ENCODE measurements at places on chromosomes 1 and 21.

DNA sequence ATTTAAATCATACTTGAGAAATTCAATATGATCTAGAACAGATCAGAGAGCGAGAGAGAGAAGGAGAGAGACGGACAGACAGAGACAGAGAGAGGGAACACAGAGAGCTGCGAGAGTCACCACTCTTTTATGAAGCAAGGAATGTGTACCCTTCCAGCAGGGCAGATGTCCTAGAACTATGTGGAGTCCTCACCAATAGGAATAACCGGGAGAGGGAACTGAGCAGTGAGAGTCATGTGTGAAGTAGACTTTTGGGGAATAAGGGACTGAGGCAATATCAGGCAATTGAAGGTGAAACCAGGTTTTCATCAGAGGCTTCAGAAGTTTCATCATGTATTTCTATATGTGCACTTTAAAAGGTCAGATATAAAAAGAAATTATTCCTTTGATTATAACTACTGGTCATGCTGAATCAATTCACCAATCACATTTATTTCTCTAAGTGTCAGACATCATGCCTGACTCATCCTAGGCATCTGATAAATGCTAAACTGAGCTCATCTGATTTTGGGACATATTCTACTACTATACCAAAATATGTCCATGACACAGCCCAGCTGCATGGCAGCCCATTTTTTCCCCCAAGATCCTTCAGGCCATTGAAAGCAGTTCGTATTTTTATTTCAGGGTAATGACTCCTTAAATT is 22.4 kb downstream of the VTCN1 start:
- no peak for DNase-seq

- no peak for DNase-seq
Measured at GRCh38 chr1:167708940-167709389, 12.8 kb upstream of the MPZL1 start.

DNA sequence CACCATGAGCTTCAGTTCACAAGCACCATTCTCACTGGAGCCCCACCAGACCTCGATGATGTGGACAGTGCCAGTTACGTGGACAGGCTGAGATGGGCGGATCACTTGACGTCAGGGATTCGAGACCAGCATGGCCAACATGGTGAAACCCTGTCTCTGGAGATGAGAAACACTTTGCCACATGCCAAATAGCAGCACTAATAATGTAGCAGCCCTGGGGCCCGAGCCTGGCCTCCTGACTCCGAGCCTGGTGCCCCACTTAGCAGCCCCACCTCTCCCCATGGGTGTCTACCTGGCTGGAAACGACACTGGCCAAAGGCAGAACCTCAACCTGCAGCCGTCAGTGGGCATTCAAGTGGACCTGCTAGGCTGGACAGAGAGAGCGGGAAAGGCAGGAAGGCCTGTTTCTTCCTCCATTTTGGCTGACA is 129.1 kb downstream of the TOMM20 start:
- peak; percentile 24 for DNase-seq

DNA sequence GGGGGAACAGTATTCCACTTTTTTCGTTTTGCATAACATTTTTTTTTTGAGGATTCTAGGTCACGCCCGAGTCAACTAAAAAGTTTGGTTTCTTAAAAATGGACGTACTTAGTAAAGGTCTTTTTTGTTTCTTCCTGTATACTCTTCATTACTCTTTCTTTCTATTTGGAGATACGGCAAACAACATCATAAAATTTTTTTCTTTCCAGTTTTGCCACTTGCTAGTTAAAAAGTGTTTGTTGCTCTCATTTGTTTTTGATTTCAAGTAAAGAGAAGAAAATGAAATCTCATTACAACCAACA is 788 bp upstream of the MPC2 start:
- no peak for DNase-seq

DNA sequence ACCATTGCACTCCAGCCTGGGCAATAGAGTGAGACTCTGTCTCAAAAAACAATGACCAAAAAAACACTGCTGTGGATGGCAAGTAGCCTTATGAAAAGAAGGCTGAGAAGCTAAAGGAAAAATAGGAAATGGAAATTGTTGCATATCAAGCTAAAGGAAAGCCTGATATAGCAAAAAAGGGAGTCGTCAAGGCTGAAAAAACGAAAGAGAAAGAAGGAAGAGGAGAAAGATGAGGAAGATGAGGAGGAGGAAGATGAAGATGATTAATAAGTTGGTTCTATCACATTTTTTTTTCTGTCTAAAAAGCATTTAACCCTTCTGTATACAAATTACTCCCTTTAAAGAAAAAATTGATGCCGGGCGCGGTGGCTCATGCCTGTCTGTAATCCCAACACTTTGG is 10.2 kb upstream of the PRDX1 start:
- no peak for DNase-seq

- no peak for DNase-seq
Measured at GRCh38 chr1:41598325-41598724, 113.8 kb upstream of the EDN2 start.

- peak; percentile 94 for DNase-seq
Measured at GRCh38 chr1:160400223-160400645, at the start of gene VANGL2. Gene VANGL2, plus strand, starts transcription at chr1:160400564. Its CDS starts 15,274 bp downstream, at chr1:160415838.

- DNase-seq, result peak; percentile 76
Measured at GRCh38 chr1:6603915-6604558, 1.4 kb upstream of the KLHL21 start.

DNA sequence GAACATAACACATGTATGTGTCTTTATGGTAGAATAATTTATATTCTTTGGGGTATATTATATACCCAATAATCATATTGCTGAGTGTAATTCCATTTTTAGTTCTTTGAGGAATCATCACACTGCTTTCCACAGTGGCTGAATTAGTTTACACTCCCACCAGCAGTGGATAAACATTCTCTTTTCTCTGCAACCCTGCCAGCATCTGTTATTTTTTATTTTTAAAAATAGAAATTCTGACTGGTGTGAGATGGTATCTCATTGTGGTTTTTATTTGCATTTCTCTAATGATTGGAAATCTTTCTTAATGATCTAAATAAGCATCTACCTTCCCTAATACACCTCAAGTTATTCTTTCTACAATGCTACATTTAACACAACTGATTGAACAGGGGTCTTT is 346.2 kb upstream of the LYPLAL1 start:
- no peak for DNase-seq

DNA sequence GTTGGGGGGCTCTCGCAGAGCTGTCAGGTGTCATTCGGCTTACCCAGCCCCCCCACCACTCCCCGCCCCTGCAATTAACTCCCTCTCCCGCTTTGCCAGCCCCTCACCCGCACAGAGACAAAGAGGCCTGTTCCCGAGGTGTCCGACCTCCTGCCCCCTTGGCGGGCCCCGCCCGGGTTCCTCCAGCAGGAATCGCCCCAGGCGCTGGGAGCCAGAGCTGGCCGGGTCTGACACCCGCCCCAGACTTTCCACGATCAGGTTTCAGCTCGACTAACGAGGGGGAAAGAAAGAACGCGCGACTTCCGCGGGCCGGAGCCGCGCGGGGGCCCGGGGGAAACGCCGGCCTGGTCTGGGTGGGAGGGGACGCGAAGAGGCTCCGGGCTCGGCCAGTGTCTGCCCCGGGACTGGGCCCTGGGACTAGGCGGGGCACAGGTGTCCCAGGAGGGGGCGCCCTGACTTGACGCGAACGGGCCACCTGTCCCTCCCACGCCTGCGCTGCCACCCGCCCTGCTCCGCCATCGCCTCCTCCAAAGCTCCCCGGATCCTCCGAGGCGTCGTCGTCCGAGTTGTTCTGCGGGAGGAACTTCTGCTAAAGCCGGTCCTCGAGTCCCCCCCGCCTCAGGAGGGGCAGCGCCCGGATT is 36.4 kb upstream of the HHAT start:
- DNase-seq, result peak; percentile 89

- peak; percentile 60 for DNase-seq
Measured at GRCh38 chr1:209335178-209335577, 248.3 kb upstream of the CAMK1G start.

DNA sequence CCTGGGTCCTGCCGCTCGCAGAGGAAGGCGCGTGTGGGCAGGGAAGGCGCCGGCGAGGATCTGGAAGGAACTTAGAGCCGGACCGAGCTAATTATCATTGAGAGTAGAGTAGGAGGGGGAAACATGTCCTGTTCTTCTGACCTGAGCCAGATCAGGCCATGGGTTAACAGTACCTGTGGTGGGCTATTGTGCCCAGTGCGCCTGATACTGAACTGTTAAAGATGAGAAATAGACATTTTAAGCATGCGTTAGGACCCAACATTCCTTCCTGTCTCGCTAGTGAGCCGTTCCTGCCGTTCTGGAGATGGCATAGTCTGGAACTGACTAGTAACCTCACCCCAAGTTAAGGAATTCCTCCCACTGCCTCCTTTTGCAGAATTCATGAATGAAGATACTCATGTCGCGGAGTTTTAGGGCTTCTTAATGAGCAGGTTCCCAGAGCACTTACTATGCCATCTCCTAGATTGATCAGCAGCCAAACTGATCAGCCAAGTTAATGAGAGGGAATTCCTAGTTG is 870 bp downstream of the STRIP1 start:
- DNase-seq, result no peak

GRCh38 chr1:208988811-208989222 is 594.7 kb upstream of the CAMK1G start:
- DNase-seq, result no peak

DNA sequence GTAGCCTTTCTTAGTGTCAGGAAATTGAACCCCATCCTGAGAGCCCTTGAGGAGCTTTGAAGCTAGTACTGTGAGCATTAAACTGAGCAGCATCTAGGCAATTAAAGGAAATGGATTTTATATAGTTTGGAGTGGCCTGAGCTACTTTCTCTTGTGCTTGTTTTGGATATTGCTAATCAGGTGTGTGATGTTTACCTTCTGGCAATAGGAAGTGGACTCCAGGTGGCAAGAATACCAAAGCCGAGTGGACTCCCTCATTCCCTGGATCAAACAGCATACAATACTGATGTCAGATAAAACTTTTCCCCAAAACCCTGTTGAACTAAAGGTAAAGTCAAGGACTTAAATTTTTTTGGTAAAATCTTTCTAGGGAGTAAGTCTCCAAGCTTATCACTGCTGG is 79.4 kb downstream of the MACF1 start:
- DNase-seq, result no peak

All from ecto neural progenitor cell (in vitro differentiated cells).